Transverse colon (tissue), 4 donors: ENCODE measurements at places on chromosomes 4 and X. TPM values are rescaled to one million over a fixed set of nuclear protein-coding genes. Genes with fewer than 3 reads are reported as not detected.

WDR17 gene
- 1.4 TPM for total RNA-seq

ZNF157 gene
- not detected for total RNA-seq

TMEM31 gene
- total RNA-seq = not detected

TRIM2 gene
- 105 TPM for total RNA-seq

MAGEA12 gene
- not detected for total RNA-seq

BEX4 gene
- total RNA-seq = 4.4 TPM
